Left ventricle myocardium superior (tissue), 1 donor: ENCODE measurements at places on chromosomes 12 and 14. TPM values are rescaled to one million over a fixed set of nuclear protein-coding genes. Genes with fewer than 3 reads are reported as not detected.

Gene RACGAP1
- total RNA-seq: 3.4 TPM

Gene SERPINA10
- total RNA-seq: not detected

Gene IGF1
- 6.4 TPM for total RNA-seq

Gene MIP
- total RNA-seq: not detected

Gene VDR
- total RNA-seq: 0.20 TPM

Gene PZP
- total RNA-seq: 0.35 TPM

Gene C12orf60
- total RNA-seq: 1.3 TPM

Gene GCN1
- total RNA-seq: 33.3 TPM

Gene P2RX2
- total RNA-seq: not detected

Gene DEPDC4
- total RNA-seq: 0.40 TPM

Gene PPP1R36
- total RNA-seq: not detected

Gene BCL11B
- 0.20 TPM for total RNA-seq

Gene IRAK3
- total RNA-seq: 5.3 TPM

Gene PIWIL1
- not detected for total RNA-seq

Gene ANO2
- 16.1 TPM for total RNA-seq

Gene GRIN2B
- total RNA-seq: 0.17 TPM

Gene RNASE2
- 2.9 TPM for total RNA-seq

Gene PROX2
- total RNA-seq: not detected

Gene RASAL1
- not detected for total RNA-seq

Gene GPR135
- total RNA-seq: 2.0 TPM
